Esophagus muscularis mucosa (tissue), 4 donors: ENCODE measurements at places on chromosomes 16 and 17. TPM values are rescaled to one million over a fixed set of nuclear protein-coding genes. Genes with fewer than 3 reads are reported as not detected.

DNA sequence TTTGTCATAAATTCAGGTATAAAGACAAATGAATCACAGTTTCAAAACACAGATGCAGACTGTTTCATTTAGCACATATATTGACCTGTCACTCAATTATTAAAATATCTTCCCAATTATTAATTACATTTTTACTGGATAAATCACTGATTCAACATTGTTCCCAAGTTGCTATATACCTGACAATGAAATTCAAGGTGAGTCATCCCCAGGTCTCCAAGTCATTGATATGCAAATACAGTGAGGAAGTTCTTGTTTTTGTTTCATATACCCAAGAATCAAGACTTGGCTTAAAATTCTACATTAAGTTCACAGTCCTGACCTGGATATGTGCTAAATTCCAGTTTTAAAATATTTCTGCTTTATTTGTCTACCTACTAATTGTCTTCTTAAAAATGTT lies 599.3 kb upstream of the PSMD7 start:
- no peak for DNase-seq

- no peak for DNase-seq
These were observed 8.1 kb downstream of the LDAF1 start for GRCh38 chr16:21166561-21166961.

DNA sequence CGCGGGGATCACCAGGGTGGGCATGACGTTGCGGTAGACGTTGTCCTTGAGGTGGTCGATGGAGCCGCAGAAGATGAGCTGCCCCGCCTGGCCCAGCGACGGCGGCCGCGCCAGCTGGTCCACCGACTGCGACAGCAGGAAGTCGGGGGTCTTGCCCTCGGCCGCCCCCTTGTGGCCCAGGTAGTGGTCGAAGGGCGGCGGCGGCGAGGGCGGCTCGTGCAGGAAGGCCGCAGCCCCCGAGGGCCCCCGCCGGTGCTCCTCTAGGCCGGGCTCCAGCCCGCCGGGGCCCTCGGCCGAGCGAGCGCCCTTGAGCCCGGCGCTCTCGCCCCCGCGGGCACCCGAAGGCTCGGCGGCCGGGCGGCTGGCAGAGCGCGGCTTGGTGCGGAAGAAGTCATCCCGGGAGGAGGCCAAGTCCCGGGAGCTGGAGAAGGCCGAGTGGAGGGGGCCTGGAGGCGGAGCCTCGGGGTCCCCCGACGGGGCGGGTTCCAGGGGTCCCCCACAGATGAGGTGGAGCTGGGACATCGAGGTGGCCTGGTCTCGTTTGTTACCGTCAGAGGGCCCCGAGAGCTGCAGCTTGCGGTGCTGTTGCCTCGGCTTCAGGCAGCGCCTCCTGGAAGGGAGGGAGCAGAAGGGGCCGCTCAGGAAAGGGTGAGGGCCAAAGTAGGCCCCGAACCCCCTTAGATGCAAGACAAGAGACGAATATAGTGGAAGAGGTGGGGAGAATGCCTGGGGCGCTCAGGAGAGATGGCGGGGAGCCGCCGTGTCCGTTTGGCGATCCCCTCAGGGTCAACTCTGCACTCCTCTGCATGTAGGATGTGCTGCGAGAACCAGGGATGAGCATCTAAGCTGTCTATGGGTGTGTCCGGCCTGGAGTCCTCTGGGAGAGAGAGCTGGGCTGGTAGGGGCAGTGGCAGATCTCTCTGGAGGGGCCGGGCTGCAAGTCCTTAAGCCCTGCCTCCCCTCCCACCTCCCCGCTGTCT lies 8.8 kb downstream of the FAM171A2 start:
- no peak for DNase-seq

The KRT9 gene
- not detected for total RNA-seq

The CDH5 gene
- total RNA-seq: 62.8 TPM

GRCh38 chr17:17057057-17057551 lies 14.8 kb downstream of the MPRIP start:
- DNase-seq: no peak

DNA sequence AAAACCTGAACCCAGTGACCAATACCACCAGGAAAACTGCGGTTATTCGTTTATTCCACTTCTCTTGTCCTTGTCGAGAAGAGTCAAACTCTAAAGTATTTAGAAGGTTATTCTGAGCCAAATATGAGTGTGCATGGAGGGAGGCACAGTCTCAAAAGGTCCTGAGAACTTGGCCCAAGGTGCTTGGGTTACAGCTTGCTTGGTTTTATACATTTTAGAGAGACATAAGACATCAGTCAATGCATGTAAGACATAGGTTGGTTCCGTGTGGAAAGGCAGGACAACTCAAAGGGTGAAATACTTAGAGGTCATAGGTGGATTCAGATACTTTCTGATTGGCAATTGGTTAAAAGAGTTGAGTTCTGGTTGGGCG lies 681 bp upstream of the TRAP1 start:
- no peak for DNase-seq

DNA sequence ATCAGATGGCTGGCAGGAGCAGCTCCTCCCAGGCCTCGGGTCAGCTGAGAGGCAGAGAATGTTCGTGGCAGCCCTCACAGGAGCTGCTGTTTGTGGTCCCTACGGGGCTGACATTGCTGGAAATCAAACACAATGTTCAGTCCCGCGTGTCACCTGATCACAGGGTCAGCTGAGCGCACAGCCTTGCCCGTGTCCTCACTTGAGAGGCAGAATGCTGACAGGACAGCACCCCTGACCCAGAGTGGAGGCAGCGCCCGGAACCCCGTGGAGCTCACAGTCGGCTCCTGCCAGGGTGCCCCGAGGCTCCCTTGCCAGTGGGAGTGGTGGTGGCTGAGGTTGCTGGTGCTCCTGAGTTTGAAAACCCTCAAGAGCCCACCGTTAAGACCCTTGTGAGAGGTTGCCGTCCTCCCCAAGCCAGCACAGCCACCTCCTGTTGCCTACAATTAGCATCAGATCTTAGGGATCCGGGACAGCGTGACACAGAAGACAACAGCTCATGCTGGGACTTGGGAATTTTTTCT lies 3.6 kb upstream of the CHMP6 start:
- DNase-seq: no peak
